ENCODE measurements at places on chromosomes 3 and 15.

DNA sequence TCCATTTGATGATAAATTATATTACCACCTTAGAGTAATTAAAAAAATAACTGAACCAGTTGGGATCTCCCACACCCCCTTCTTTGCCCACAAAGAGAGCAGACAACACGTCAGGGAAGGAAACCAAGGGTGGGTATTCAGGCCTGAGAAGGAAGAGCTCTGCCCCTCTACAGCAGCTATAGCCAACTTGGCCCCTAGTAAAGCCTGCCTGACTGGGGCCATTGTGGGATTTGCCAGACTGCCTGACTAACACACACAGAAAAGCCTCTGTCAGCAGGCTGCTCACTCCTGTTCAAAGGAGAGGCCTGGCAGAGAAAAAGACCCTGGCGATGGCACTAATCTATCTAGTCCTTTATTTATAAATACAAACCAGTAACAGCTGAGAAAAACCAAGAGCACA lies 41.4 kb downstream of the ATP8B4 start:
- no peak for DNase-seq

GRCh38 chr3:119664370-119664769 lies 4.0 kb upstream of the POPDC2 start:
- DNase-seq, result no peak

- no peak for DNase-seq
These were observed 92.9 kb downstream of the HCN4 start for GRCh38 chr15:73275862-73276261.

DNA sequence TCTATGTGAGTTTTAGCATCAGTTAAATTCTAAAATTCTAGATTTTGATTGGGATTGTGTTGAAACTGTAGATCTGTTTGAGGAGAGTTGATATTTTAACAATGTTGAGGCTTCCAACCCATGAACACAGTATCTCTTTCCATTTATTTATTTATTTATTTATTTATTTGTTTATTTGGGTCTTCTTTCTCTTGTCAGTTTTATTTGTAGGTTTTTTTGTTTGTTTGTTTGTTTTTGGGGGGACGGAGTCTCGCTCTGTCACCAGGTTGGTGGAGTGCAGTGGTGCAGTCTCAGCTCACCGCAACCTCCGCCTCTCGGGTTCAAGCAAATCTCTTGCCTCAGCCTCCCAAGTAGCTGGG lies 25.3 kb downstream of the MRAS start:
- no peak for DNase-seq

DNA sequence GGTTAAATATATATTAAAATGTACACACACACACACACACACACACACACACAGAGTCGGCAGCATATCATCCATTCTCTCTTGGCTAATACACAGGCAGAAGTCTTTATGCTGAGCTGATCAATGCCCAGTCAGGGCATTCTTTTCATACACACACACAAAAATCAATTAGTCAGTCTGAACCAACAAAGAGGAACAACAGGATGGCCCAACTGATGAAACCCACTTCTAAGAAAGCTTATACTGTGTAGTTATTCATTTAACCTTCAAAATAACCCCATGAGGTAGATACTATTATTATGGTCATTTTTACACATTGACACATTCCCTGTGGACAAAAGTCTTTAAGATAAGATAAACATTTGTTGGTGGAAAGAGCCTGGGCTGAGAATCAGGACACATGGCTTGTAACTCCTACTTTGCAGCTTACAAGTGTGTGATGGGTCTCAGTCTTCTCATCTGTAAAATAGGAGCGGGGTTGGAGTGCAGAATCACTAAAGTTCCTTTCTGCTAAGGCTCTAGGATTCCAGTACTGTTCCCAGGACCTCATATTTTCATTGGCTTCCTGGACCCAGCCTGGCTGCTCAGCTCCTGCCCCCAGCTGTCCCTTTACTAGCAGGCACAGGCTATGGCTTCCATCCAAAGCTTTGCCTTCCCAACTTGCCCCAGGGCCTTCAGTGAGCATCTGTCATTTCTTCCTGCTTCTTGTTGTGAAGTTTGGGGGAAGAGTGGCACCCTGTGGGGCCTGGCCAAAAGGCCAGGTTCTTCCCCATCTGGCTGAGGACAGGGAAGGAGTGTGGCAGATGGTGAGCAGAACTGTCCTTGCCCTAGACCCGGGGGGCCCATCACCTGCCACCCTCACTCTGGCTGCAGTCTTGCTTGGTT lies 27.2 kb upstream of the GLCE start:
- DNase-seq, result peak; percentile 10

DNA sequence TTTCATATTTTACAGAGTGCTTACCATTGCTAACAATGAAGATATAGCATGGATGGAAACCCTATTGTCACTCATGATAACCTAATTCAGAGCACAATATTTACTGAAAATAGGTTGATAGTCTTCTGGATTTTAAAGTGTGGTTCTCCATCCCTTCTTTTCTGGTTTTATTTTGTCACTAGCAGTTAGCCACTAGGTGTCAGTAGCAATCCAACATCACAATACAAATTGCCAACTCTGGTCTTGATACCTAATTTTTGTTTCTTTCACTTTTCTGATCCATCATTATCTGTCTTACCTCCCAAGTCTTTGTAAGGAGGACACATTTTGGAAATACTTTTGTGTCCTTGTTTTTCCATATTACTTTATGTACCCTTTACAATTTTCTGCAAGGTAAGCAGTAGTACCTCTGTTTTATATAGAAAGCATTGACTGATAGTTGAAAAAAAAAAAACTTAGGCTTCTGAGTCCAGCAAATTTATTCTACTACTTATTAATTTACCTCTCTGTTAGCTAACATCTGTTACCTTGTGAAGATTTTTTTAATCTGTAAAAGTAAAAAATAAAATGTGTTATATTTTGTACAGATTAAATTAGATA lies 28.3 kb upstream of the CRYBG3 start:
- DNase-seq, result peak; percentile 60

- DNase-seq, result no peak
These were observed 1020.2 kb downstream of the SQOR start for GRCh38 chr15:46654993-46655392.

- DNase-seq, result no peak
These were observed 25.5 kb downstream of the MCCC1 start for GRCh38 chr3:183073839-183074238.

DNA sequence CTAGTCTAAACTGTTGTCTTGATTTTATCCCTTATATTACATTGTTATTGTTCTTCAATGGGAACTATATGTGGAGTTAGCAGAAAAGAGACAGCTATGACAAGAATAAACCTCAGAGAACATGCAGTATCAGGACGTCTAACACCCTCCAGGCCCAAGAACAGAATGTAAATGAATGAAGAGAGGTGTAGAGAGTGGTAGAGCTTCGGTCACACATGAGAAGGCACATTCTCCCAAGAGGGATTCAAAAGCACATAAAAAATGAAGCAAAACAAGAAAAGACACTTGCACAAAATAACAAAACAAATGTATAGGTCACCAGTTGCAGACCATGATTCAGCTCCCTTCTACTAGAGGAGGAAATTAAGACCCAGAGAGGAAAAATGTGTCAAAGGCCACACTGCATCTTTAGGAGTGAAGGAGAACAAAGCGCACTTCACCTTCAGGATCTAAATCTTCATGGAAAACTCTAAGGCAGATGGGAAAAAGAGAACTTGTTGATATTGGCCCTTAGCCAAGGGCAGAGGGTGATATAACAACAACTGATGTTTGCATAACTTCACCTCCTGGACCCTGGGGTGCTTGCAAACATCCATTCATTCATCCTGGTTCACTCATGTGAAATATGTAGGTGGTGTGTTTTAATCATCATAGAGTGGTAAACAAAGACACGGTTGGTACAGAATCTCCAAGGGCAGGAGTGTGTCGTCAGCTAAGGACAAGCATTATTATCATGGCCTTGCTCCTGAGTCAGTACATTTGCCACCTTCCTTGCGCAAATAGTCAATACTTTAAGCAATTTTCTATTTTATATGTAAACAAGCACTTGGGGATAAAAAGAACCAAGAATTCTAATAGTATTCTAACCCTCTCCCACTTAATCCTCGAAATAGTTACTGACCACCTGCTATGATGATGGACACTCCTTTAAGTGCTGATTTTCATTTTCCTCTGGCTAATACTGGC lies 8.8 kb downstream of the NEK10 start:
- peak; percentile 99 for DNase-seq

GRCh38 chr15:29747837-29748417 lies 74.3 kb downstream of the TJP1 start:
- DNase-seq, result peak; percentile 3

- DNase-seq, result peak; percentile 90
These were observed 22.1 kb downstream of the SIAH2 start for GRCh38 chr3:150740733-150741496.

DNA sequence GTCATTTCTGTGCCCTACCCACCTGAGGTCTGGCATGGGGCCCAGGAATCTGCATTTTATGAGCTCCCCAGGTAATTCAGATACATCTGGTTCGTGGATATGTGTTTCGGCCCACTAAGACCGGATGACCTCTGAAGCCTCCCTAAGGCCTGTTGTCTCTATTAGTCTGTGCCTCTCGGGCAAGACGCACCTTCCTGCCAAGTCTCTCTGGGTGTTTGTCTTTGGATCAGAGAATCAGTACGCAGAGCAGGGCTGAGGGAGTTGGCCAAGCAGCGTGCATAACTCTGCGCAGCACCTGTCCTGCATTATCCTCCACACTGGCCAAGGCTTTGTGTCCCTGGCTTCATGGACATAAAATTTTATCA lies 181.0 kb downstream of the THSD4 start:
- DNase-seq, result no peak

DNA sequence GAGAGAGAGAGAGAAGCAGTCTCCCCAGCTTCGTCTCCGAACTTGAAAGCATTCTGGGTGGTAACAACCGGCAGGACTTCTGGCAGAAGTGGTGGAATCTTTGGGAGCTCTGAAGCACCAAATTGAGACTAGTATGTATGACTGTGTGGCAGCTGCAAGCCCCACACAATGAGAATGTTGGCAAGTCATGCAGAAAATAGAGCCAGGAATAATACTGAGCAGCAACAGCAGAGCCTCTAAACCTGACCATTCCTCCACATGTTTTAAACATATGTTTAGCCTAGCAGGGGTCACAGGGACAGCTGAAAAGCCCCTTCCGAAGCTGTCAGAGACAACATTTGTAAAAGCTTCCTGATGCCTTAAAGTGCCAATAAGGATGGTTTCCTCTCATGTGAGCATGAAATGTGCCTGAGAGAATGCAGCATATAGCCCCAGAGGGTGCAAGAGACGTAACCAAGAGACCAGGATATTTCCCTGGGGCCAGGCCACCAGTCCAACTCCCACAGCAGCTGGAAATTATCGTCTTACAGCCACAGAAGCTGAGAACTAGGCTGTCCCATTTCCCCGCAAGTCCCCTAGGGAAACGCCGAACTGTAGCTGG lies 178.6 kb upstream of the CCDC54 start:
- DNase-seq, result no peak

DNA sequence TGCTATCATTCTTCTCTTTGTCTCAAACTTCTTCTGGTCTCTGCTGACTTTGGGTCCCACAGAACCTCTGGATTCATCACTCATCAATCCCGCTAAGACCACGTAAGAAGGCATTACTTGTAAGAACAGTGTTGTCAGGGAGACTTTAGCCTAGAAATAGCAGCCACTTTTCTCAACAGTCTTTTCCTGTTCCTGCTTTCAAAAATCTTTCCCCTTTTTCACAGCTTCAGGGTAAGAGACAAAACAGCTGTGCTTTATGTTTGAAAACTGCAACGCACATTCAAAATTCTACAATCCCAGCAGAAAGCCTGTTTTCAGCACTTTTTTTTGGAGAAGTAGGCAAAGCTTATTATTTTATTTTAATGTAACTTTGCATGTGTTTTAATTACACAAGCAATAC lies 42.0 kb upstream of the FAM98B start:
- no peak for DNase-seq

DNA sequence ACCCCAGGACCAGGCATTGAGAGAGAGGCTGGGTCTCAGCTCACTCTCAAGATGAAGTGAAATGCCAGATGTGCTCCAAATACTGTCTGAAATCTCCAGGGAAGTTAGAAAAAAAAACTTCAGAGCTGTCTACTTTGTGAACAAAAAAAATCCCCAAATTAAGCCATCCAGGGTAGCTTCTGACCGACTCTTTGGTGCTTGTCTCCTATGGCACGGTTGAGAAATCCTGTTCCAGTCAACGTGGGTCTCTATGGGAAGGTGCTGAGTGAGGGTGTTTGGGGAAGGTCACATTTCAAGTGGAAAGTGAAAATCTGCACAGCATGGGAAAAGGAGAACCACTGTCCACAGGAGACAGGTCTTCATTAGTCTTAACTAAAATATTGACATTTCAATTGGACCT lies 322.5 kb upstream of the CFAP20DC start:
- DNase-seq, result no peak

DNA sequence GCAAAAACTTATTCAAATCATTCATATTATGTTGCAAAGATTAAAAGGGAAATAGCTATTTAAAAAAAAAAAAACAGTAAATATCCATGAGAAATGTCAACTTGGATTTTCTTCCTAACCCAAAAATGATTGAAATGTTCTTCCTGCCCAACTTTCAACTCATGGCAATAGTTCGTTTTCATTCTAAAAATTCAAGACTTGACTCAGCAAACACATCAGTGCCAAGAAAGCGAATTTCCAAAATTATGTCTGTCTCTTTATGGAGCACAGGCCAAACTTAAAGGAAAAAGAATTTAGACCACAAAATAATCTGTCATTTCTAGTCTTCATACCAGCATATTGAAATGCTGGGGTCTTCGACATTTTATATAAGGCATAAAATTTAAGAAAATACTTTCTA lies 63.7 kb downstream of the MAGI1 start:
- no peak for DNase-seq

DNA sequence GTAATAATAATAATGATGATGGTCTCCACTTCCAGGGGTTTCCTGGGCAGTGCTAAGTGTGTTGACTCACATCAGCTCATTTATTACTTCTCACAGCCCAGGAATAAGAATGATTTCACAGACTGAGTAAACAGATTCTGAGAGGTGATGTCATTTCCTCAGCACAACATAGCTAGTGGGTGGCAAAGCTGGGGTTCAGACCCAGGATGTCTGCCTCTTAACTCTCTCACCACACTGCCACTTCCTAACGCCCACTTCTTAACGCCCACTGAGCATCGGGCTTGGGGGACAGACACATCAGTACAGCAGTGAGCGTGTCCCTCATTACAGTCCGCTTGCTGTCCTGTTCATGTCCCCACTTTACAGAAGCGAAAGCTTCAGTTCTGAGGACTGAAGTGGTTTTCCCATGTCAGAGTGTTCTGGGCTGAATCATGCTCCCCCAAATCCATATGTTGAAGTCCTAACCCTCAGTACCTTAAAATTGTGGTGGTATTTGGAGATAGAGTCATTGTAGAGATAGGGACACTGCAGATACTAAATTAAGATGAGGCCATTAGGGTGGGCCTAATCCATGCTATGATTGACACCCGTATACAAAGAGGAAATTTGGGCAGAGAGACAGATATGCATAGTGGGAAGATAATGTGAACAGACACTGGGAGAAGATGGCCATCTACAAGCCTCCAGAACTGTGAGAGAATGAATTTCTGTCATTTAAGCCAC lies 68.0 kb downstream of the ATP2B2 start:
- DNase-seq, result no peak

GRCh38 chr3:16214366-16214765 lies 39.9 kb downstream of the GALNT15 start:
- no peak for DNase-seq

- peak; percentile 16 for DNase-seq
These were observed 55.9 kb downstream of the IFT80 start for GRCh38 chr3:160343132-160343531.

- DNase-seq, result no peak
These were observed 651.5 kb upstream of the CADM2 start for GRCh38 chr3:84307339-84307738.
